ENCODE measurements at places on chromosomes 1 and 21. TPM values are rescaled to one million over a fixed set of nuclear protein-coding genes. Genes with fewer than 3 reads are reported as not detected.

The WDR64 gene
- not detected for total RNA-seq

The CD34 gene
- 57.5 TPM for total RNA-seq

The USH2A gene
- 0.10 TPM for total RNA-seq

The SYTL1 gene
- 23.1 TPM for total RNA-seq

The LDLRAP1 gene
- total RNA-seq, result 10.8 TPM

The PROX1 gene
- total RNA-seq, result 15.6 TPM

The LZIC gene
- 52.6 TPM for total RNA-seq

The TINAGL1 gene
- total RNA-seq, result 56.0 TPM

DNA sequence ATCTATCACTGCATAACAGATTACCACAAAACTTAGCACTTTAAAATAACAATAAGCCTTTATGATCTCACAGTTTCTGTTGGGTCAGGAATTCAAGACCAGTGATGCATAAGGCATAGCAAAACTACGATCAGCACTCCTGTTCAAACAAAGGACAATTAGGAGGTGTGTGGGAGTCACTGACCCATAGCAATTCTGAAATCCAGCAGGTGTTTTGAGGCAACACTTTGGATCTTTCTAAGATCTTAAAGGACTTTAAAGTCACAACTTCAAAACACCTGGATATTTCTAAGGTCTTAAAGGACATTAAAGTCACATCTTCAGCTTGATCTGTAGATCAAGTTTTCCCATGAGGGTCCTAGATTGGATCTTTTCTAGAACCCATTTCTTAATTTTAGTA is 35.3 kb downstream of the AKT3 start:
- no peak for DNase-seq

- no peak for DNase-seq
These were observed 20.7 kb upstream of the MFSD2A start for GRCh38 chr1:39933956-39934941.

GRCh38 chr21:18759751-18760161 is 356.2 kb upstream of the TMPRSS15 start:
- no peak for DNase-seq

DNA sequence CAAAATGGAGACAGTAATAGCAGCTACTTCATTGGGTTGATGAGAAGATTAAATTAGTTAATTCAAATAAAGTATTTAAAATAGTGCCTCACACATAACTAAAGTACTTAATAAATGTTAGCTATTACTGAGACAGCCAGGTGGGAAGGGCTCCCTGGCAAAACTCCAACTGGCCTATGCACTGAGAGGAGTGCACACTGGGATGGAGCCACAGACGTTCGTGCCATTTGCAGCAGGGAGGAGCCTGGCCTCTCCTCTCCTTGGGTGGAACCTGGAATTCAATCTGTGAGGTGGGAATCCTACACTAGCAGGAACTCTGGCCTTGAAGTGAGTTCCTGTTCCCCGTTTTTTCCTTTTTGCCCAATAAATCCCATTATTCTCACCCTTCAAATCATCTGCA is 28.1 kb downstream of the SLC5A9 start:
- no peak for DNase-seq

DNA sequence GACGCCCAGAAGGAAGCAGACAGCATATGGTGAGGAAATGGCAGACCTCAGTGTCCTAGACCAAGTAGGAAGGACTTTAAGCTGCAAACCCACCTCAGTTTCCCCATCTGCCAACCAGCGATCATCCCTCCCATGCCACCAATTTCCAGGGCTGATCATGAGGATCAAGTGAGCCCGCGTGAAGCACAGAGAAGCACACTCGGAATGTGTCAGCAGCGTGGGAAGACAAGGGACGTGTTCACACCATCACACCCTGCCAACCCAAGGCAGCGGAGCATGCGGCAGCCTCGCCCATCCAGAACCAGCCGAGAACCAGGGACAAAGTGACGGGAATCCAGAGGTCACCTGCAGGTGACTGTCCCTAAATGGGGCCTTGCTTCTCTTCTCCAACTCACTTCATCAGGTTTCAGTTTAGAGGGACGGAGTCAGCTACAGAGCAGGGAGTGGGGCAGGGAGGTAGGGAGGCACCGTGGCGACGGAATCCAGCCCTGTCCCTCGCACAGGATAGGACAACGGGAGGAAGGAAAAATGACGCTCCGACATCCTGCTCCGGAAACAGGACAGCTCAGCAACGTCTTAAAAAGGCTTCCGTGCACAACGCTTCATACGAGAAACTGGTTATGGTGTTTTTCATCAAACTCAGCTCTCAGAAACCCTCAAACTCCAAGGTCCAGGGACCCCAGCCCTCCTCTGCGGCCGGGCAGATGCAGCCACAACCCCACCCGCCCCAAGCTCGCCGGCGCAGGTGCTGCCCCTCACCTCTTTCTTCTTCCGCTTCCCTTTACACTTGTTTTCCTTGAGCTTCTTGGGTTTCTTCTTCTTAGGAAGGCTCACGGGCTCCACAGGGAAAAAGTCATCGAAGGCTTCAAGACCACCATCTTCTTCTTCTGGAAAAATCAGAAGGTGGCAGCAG is 12.5 kb downstream of the CHD5 start:
- no peak for DNase-seq

DNA sequence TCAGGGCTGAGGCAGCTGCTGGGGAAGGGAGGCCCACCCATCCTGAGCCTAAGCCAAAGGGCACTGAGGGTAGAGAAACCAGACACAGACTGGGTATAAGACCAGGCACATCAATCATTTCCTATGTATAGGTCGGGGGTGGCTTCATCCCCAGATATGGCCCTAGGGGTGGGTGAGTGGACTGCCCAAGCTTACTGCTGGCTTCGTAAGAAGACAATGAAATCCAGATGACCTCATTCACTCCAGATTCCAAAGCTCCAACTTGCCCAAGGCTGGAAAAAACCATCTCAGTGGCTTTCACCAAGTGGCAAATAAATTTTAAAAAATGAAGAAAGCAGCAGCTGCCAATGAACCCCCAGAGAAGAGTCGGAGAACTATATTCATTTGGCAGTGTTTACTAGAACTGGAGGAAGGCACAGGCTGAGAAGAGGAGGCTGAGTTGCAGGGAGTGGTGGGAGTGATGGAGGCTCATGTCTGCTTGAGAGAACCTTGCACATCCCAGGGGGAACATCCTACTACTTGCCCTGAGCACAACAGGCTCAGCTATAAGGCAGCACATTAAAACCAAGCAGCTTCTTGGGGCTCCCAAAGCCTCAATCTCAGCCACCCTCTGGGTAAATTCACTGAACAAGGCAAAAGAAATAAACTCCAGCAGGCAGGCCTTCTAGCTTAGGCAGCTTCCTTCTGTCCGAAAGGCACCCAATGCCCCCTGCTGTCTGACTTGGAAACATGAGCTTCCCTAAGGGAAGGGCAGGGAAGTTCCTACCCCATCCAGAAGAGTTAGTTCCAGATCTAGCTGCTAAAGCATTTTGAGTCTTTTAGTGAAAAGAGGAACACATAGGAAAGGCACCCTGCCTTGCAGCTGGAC is 14.1 kb downstream of the PEA15 start:
- DNase-seq, result peak; percentile 76

GRCh38 chr1:232033285-232033684 is 406.7 kb downstream of the DISC1 start:
- no peak for DNase-seq

DNA sequence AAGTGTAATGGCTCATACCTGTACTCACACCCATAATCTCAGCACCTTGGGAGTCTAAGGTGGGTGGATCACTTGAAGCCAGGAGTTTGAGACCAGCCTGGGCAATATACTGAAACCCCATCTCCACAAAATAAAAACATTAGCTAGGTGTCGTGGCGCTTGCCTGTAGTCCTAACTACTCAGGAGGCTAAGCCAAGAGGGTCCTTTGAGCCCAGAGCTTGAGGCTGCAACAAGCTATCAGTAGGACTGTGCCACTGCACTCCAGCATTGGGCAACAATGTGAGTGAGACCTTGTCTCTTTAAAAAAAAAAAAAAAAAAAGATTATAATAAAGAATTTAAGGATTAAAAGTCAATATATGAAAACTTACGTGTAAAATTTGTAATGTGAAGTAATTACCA is 11.7 kb downstream of the BPNT1 start:
- DNase-seq, result no peak

DNA sequence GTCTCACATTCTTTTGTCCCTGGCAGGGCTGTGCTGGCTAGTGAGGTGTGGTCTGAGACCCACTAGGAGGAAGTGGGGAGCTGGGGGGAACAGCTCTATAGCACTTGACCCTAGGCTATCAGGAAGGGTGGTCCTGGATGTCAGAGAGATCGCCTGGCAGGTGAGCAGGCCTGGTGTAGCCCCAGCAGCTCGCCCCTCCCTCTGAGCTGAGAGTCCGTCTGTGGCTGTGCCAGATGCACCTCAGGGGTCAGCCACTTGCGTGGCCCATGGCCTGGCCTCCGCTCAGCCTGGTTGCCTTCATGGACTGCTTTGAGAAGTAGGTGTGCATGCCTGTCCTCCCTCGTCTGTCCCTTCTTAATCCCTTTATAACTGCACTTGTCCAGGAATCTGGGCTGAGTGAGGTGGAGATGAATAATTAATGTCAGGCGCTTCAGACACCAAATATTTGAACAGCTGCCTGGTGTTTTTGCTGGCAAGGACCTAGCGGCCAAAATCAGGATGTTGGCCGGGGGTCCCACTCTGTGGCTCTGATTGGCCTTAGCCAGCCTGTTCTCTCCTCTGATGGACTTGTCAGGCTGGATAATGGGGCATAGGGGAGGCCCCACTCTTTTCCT is 30.5 kb downstream of the TMEM53 start:
- DNase-seq, result no peak

DNA sequence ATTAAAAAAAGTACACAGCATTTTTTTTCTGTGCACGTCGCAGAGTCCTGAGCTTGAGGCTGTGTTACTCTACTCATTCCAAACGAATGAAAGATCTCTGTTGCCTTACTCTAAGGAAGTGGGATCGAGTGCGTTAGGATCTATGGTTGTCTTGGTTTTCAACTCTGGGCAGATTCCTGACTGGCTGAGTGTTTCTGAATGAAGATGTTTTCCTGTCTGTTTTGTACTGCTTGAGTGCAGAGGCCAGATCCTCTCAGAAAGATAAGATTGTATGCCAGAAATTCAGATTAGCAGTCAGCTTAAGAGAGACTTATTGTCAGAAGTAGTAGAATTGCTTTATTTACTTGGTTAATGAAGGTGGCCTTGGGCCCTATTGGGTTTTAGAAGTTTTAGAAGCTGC is 14.0 kb downstream of the PLA2G2E start:
- DNase-seq, result no peak

- DNase-seq, result no peak
These were observed 4.1 kb downstream of the C1orf74 start for GRCh38 chr1:209780268-209780667.

DNA sequence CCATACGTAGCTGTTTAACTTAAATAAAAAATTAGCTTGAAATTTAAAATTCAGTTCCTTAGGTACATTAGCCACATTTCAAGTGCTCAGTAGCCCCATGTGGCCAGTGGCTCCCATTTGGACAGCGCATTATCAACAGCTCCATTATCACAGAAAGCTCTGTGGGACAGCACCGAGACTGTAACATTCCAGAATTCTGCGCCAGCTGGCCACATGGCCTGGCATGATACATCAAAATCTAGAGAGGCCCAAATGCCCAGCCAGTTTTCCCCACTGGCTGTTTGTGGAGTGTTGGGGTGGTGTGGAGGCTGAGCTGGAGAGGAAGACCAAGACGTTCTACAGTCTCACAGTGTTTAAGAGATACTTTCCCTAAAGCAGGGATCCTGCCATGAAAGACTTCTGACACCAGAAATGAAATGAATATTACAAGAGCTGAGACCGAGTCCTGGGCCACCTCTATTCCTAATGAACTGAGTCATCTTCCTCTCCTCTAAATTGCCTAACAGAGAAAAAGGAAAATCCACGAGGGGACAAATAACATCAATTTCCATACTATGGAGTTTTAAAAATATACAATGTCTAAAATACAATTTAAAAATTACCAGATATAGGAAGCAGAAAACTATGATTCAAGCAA is 27.3 kb upstream of the ACTA1 start:
- DNase-seq, result no peak

DNA sequence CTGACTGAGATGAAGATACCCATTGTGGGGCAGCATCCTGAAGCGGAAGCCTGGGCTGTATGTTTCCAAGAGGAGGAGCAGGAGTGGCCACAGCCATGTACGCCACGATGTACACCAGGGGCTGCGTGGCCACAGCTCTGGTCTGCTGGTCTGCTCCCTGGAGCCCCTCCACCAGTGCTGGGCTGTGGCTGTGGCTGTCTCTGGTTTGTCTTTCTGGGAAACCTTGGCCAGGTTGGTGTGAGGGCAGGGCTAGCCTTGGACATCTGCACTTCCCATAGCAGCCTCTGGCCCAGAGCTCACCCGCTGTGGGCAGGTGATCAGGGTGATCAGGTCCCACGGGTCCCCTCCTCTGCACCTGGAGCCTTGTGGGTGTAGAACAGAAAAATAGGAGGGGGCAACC is 2.6 kb downstream of the MIB2 start:
- no peak for DNase-seq

- no peak for DNase-seq
These were observed 63.3 kb upstream of the LRRC8D start for GRCh38 chr1:89757532-89757931.

GRCh38 chr1:27364696-27365371 is 1.9 kb downstream of the MAP3K6 start:
- DNase-seq, result no peak

- peak; percentile 23 for DNase-seq
These were observed 673.3 kb downstream of the KCNT2 start for GRCh38 chr1:195934817-195935553.

DNA sequence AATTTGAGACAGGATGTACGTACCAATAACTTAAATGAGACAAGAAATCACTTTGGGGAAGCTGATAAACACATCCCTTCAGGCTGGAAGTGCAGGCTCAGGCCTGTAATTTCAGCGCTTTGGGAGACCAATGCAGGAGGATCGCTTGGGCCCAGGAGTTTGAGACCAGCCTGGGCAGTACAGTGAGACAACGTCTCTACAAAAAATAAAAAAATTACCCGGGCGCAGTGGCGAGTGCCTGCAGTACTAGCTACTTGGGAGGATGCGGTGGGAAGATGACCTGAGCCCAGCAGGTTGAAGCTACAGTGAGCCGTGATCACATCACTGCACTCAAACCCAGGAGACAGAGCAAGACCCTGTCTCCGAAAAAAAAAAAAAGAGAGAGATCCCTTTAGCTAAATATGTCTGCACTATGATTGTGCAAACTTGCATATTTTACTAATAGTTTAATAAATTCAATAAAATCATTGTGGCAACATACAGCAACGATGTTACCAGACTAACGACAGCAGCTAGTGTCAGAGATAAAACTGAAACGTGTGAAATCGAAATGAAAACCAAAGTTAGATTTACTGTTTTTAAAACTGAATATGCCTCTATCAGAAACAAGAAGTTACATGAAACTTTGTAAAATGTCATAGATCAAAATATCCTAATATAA is 54.7 kb downstream of the CD2 start:
- no peak for DNase-seq

GRCh38 chr1:201791051-201791778 is 37.7 kb upstream of the IPO9 start:
- peak; percentile 89 for DNase-seq

- DNase-seq, result peak; percentile 47
These were observed 118.3 kb downstream of the TGFB2 start for GRCh38 chr1:218463194-218464156.

GRCh38 chr1:161185732-161186311 is 8.5 kb upstream of the B4GALT3 start:
- DNase-seq, result no peak

All from tongue (tissue), 3 donors.